NCI-H1930 (cell line): ENCODE measurements at places on chromosomes 1 and 21.
A peak's percentile ranks its signal among the peaks of the same experiment; 100 is the strongest.

GRCh38 chr1:12435639-12436344 lies 182.2 kb downstream of the DHRS3 start:
- DNase-seq = no peak

GRCh38 chr1:225891229-225891972 lies 2.5 kb upstream of the LEFTY1 start:
- DNase-seq = no peak

DNA sequence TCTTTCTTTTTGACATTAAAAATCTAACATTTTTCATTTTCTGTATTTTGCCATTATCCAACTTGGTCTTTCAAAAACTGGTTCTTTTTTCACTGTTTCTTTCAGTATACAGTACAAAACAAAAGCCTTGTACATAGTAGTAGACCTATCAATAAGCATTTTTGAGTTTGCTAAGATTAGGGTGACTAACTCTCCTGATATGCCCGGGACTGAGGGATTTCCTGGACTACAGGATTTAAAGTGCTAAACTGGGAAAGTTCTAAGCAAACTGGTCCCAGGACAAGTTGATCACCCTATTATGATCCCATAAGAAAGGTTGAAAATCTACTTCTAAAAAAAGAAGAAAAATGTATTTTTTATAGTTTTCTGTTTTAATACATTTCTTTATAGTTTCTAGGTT lies 120.9 kb downstream of the USP25 start:
- DNase-seq = no peak

DNA sequence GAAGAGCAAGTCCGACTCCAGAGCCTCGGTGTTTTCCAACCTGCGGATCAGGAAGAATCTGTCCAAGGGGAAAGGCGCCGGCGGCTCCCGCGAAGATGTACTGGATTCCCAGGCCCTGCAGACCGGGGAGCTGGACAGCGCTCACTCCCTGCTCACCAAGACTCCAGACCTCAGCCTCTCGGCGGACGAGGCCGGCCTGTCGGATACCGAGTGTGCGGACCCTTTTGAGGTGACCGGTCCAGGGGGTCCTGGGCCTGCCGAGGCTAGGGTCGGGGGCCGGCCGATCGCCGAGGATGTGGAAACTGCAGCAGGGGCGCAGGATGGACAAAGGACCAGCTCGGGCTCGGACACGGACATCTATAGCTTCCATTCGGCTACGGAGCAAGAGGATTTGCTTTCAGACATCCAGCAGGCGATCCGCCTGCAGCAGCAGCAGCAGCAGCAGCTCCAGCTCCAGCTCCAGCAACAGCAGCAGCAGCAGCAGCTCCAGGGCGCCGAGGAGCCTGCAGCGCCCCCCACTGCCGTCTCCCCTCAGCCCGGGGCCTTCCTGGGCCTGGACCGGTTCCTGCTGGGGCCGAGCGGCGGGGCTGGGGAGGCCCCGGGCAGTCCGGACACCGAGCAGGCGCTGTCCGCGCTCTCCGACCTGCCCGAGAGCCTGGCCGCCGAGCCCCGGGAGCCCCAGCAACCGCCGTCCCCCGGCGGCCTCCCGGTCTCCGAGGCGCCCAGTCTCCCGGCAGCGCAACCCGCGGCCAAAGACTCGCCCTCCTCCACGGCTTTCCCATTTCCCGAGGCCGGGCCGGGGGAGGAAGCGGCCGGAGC lies 827 bp downstream of the FMN2 start:
- DNase-seq = no peak

GRCh38 chr1:20376171-20376570 lies 85.5 kb downstream of the VWA5B1 start:
- no peak for DNase-seq

GRCh38 chr1:176996456-176997090 lies 167.9 kb downstream of the ASTN1 start:
- peak; percentile 19 for DNase-seq

DNA sequence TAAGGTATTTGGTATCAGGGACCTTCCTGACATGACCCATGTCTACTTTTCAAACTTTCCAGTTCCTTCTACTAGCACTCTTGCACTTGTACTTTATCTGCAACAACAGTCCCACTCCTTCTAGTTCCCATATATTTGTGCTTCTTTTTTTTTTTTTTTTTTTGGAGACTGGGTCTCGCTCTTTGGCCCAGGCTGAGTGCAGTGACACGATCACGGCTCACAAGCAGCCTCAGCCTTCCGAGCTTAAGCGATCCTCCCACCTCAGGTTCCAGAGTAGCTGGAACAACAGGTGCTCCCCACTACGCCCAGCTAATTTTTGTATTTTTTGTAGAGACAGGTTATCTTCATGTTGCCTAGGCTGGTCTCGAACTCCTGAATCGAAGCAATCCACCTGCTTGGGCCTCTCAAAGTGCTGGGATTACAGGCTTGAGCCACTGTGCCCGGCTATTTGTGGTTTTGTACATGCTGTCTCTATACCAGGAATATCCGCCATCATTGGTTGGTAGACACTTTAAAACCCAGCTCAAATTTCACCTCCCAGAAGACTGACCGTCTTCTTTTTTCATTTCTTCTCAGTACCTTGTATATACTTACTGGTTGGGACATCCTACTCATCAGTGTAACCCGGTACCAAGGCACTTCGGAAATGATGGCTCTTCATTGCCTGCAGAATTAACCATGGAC lies 1.1 kb downstream of the ZMYM1 start:
- DNase-seq = no peak

DNA sequence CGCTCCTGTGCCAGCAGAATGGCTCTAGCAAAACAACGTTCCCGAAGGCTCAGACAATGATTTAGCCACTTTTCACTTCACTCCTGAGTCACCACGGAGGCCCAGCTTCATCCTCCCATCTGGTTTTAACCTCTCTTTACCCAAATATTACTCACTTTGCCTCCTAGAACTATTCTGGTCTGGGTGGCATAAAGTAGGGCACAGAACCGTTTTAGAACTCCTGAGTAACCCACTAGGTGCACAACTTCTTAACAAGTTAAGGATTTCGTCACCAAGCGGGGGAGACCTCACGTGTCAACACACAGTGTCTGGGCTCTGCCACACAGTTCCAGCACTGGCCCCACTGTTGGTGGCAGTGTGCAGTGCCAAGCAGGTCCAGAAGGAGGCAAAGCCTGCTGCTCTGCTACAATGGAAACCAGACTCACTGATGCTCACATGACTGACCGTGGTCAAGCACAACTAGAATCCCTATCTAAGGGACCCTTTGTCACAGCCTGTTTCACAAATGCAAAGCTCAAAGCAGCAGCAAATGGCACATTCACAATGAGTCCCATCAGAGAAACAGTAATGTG lies 121.7 kb downstream of the SIPA1L2 start:
- no peak for DNase-seq
